ENCODE measurements at places on chromosomes 5 and 9.

DNA sequence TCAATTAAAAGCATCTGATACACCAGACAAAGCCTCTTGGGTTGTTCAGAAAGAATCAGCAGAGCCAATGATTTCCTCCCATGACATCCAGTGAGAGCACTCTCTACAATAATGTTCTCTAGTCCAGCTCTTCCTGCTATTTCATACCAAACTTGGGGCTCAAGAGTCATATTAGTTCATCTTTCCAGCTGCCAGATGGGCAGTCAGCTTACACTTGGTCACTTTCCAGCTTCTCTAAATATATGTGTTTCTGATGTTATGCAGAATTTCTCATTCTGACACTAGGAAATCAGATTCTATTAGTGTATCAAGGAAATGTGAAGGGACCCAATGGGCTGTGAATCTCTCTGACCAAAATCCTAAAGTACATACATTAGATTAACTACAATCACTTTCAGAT is 148.9 kb downstream of the ENC1 start:
- no peak for DNase-seq

DNA sequence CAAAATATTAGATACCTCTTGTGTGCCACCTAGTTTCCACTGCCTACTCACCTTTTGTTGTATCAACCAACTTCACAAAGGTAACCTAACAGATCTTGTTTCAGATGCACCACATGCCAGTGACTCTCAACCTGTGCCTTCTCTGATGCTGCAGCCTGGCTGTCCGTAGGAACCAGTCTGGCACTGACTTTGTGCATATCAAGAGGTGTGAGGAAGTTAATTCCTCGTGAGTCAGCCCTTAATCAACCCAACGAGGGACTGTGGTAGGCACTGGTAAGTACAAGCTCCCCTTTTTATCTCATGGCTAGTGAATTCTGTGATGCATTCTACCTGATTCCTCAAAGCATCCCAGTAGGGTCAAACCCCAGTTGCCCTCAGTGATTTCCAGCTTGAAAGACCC is 215.4 kb upstream of the CTNND2 start:
- no peak for DNase-seq

GRCh38 chr9:95110921-95111525 is 206.5 kb downstream of the FANCC start:
- DNase-seq = no peak

DNA sequence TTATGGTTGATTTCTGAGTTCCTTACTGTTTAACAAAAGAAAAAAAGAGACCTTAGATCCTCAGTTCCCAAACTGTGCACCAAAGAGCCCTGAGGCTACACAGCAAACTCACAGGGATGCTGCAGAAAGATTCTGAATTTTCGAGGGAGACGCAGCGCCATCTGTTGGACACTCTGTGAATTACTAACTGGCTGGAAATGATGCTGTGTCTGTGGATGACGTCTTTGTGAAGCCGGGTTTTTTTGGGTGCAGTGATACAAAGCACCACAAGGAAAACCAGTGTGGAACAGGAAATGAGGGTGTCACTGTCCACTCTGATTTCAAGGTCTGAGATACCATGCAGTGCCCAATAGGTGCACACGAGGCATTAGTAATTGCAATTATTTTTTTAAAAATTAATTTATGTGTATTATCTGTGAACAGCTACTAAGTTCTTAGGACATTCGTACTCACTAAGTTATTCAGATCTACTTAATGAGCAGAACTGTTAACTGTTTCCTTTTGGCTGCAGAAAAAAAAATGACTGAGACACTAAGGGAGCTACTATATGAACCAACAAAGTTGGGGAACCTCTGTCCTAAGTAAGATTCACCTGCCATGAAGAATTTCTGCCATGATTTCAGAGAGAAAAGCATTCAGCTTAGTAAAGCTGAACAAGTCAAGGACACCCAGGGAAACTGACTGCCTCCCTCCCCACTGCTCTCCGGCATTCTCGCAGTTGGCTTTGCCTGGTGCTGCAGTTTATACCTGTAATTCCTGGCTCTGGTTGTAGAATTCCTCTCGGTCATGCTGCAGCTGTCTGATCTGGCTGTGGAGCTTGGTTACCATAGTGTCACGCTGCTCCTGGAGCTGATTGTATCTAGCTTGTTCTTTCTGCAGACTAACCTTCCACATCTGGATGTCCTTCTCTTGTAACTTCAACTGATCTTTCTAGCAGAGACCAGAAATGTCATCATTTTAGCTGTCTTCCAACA is 23.4 kb downstream of the SPACA9 start:
- peak; percentile 87 for DNase-seq

- DNase-seq = no peak
Measured at GRCh38 chr9:70468291-70468690, 53.8 kb upstream of the KLF9 start.

DNA sequence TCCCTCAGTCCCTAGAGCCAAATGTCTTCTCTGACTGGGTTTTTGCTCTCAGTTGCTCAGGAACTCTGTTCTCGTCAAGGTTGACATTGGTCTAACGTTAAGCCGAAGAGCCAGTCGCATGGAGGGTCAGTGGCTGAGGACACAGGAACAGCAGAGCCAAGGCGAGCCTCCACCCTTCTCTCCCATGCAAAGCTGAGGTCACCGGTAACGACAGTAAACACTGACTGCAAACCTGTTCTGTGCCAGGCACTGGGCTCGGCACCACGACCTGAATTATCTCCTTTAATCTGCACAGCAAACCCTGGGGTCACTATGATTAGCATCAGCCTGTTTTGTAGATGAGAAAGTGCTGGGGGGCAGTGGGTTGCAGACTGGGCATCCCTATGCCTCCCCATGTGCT is 171.0 kb downstream of the COL23A1 start:
- DNase-seq = no peak

DNA sequence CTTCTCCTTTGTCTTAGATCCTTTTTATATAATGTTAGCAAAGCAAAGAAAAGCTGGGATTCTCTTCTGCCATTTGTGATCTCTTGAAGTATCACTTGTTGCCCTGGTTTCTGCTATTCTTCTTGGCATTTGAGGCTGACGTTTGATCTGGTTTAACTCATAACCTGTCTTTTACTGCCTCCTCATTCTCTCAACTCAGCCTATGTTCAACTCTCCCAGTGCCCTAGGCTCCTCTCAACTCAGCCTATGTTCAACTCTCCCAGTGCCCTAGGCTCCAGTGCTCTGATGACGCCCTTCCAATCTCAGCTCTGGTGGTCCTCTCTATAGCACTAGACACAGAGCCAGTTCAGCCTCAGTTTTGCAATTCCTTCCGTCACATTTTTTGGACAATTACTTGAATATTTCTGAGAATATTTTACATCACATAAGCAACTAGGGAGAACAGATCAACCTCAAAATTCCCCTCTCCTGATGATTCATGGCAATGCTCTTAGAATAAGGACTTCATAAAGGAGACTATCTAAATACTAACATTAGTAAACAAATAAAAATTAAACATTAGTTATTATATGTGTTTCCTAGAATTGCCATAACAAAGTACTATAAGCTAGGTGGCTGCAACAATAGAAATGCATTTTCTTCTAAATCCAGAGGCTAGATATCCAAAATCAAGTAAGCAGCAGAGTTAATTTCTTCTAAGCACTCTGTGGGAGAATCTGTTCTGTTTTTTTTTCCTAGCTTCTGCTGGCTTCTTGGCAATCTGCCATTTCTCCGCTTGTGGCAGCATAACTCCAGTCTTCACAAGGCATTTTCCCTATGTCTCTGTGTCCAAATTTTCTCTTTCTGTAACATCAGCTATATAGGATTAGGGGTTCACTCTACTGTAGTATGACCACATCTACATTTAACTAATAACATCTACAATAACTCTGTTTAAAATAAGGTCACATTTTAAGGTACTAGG is 662.1 kb upstream of the FTMT start:
- DNase-seq = no peak

DNA sequence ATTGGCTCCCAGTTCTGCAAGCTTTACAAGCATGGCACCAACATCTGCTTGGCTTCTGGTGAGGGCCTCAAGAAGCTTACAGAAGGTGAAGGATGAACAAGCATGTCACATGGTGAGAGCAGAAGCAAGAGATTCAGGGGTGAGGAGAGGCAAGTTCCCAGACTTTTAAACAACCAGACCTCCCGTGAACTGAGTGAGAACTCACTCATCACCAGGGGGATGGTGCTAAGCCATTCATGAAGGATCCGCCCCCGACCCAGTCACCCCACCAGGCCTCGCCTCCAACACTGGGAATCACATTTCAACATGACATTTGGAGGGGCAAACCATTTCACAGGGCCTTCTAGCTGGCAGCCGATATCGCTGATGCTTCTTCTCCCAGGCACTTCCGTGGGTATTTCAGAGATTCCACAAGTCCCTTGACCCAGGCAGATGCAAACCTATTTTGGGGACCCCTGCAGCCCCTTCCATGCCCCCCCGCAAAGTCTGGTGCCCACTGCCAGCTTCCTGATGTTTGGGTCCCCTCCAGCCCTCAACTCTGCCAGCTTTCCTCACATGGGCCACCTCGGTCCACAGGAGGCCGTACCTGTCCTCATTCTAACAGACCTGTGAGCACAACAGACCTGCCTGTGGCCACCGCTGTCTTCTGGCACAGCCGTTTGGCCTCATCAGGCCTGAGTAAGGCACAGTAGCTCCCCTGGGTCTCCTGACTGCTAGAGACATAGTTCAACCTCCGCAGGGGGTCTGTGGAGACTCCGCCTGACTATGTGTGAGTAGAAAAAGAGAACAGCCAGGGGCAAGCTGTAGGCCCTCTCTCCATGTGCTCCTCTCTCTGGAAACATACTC is 60.7 kb upstream of the ANGPTL2 start:
- no peak for DNase-seq

DNA sequence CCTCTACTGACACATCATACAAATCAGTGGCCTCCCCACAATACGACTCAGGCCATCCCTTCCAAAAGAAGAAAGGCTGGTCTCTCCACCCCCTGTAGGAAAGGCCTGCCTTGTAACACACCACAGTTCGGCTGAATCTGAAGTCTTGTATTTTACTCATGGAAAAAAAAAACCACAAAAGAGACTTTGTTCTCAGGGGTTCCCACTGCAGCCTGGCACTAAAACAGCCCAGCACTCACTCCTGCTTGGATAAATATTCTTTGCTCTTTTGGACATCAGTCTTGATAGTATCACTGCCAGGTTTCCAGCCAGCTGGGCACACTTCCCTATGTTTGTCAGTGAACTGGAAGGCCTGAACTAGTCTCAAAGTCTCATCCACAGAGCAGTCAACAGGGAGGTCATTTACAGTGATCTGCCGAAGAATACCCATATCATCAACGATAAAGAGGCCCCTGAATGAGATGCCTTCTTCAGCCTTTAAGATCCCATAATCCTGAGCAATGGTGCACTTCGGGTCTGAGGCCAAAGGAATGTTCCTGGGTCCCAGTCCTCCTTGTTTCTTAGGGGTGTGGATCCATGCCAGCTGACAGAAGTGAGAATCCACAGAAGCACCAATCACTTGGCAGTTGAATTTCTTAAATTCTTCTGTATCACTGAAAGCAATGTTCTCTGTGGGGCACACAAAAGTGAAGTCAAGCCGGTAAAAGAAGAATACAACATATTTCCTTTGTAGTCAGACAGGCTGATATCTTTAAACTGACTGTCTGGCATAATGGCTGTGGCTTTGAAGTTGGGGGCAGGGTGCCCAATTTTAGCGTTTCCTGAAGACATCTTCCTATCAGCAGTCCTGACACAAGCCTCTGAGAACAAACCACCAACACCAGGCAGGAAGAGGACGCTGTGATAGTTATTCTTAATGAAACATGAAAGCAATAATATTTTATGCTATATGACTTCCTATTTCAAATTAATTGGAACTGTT is 198.1 kb downstream of the LURAP1L start:
- DNase-seq = no peak

DNA sequence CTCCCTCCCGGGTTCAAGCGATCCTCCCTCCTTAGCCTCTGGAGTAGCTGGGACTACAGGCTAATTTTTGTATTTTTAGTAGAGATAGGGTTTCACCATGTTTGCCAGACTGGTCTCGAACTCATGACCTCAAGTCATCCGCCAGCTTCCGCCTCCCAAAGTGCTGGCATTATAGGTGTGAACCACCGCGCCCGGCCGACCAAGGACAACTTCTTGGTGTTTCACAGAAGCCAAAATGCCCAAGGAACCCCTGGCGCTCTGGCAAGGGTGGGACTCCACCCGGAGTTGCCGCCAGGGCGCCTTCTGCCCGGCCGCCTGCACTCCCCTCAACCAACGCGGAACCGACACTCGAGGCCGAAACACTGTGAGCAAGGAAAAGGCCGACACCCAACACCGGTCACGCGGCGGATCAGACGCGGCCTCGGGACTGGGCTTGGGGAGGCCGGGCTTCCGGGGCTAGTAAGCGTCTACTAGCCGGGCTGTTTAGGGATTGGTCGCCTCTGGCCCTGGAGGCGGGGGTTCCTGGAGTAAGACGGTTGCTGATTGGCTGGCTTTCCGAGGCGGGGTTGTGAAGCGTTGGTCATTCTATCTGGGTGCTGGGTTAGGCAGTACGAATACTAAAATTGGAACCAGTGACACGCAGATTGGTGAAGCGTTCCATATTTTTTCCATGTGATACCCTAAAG is 7.7 kb upstream of the CFAP157 start:
- peak; percentile 91 for DNase-seq

DNA sequence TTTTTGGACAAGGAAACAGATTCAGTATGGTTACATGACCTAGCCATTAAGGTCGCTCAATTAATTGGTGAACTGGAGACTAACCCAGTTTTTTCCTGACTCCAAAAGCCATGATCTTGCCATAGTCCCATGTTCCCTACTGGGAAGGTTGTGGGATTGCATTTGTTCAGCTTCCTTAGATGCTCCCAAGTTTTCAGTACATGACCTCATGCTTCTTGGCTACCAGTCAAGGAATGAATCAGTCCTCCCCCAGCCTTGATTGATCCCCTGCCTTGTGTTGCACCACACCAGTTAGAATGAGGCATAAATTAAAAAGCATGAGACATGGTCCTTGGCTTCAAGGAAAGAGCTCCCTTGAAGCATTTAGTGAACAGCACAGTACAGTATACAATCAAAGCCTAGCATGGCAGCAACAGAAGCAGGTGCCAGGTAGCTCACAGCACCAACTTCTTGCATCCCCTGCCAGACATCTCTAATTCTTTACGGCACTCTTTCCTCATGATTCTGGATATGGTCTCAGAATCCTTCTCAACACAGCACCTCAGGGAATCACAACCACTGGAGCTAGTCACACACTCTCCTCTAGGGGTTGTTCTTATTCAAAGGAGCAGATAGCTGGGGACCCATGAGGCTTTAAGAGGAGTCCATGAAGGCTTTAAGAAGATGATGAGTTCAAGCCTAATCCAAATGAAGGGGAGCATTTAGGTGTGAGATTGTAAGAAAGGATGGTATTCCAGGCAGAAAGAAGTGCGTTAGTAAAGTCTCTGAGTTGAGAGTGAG is 295.5 kb upstream of the CLINT1 start:
- DNase-seq = no peak

- peak; percentile 84 for DNase-seq
Measured at GRCh38 chr9:137241490-137242268, 592 bp downstream of the TUBB4B start.

DNA sequence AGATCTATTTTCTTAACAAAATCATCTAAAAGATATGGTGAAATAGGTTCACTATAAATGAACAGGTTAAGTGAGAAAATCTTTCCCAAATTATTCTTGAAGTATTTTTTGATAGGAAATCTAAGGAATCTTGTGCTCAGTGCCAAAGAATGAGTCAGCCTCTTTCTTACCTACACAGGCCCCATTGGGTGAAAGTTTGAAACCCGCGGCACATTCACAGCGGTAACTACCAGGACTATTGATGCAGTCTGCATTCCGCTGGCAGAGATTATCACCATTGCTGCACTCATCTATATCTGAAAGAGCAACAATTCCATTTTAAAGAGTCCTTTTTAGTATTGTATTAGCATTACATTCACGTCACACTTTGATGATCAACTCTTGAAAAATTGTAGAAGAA is 221.8 kb downstream of the SLC12A2 start:
- DNase-seq = no peak

GRCh38 chr9:1535051-1535450 is 480.1 kb upstream of the SMARCA2 start:
- DNase-seq = no peak

All from activated CD4-positive, alpha-beta T cell treated with anti-CD3 and anti-CD28 coated beads for 36 hours (primary cell).